ENCODE measurements at places on chromosomes 1 and 21.
A peak's percentile ranks its signal among the peaks of the same experiment; 100 is the strongest.

DNA sequence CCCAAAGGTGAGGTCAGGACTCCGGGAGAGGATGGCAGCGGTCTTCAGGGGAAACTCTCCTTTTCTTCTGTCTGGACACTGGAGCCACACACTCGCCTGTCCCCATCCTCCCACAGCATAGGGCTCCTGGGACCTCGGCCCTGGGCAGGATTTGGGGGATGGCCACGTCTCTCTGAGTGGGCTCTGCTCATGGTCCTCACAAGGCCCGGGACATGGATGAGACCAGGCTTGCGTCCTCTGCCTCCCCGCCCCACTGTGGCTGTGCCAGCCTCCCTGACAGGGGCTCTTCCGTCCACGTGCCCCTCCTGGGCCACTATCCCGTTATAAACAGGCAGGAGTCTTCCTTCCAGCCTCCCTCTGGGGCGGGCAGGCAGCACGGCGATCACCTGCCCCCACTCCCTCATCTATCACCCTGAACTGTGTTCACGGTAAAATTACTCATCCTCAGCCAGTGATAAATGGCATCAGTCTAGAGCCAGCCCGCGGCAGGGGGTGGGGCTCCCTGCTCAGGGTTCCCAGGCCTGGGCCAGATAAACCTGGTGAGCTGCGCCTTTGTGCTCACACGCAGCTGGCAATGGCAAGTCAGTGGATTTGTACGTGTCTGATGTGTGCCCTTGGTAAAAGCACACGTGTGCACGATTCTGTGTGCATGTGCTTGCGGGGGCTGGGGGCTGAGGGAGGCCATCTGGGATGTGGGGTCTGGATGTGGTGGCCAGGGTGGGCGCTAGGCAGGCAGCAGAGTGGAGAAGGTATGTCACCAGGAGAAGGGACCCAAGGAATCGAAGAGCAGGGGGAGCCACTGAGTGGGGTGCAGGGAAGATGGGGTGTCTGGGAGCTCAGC is 12.6 kb upstream of the SAMD11 start:
- no peak for DNase-seq

DNA sequence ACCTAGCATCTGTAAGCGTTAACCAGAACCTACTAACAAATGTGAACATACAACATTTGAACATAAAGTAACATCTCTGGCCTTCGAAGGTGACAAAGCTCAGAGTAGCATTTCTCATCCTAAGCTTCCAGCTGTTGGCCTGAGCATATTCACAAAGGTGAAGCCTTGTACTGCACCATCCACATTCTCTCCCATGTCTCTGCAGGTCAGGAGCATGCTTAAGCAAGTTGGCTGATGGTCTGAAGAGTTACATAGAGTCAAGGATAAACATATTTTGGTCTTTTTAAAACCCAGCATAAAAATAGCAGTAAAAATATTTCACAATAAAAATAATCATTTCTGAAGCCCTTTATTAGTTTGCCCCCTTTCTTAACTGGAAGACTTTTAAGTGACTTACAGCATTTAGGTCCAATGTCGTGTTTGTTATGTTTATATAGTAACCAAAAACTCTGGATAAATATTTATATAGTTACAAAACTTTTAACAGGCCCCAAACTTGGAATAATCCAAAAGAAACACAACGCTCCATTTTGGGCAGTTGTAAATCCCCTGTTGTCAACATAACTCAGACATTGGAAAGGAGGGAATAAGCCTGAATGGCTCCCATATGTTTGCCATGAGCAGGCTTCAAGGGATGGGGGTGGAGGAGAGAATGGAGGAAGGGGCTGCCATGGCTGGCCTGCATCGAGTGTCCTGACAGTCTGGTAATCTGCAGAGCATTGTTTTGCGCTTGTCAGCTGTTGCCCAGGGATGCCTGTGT is 42.8 kb upstream of the ENAH start:
- no peak for DNase-seq

DNA sequence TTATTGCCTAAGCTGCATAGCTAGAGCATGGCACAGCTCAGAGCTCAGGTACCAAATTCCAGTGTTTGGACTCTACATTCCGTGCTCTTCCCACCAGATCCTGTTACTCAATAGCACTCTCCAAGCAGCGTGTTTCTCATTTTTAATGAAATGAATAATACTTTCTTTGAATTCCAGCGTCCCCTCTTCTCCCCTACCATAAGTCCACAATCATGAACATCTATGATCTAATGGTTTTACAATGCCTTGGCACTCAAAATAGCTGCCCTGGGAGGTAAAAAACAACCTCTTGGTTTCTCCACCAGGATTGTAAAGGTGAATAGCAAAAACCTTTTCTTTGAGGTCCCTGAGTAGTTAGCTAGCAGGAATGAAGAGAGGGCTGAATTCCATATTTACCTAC is 480.0 kb upstream of the PKN2 start:
- no peak for DNase-seq

- DNase-seq = peak; percentile 11
Measured at GRCh38 chr1:85109475-85109874, 61.2 kb upstream of the MCOLN3 start.

- no peak for DNase-seq
Measured at GRCh38 chr1:66876664-66877063, 48.0 kb downstream of the DNAI4 start.

DNA sequence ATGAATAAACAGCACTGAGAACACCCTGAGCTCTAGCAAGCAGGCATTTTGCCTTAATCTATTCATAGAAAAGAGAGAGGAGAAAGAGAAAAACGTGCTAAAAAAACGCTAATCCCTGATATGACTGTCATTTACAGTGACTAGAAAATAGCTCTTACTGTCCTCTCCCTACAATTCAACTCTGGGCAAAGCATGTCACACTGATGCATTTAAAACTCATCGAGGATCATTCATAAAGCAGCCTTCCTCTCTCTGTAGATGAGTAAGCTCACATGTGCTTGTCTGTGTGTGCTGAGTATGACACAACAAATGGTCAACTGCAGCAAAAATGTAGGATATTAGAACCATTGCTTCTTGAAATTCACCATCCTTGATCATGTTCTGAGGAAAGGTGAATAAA is 109.0 kb downstream of the SGIP1 start:
- no peak for DNase-seq

GRCh38 chr1:53454019-53454418 is 5.2 kb upstream of the DMRTB1 start:
- no peak for DNase-seq

GRCh38 chr1:116934586-116935207 is 25.0 kb downstream of the PTGFRN start:
- no peak for DNase-seq
